ENCODE measurements at places on chromosomes 6 and 20.

DNA sequence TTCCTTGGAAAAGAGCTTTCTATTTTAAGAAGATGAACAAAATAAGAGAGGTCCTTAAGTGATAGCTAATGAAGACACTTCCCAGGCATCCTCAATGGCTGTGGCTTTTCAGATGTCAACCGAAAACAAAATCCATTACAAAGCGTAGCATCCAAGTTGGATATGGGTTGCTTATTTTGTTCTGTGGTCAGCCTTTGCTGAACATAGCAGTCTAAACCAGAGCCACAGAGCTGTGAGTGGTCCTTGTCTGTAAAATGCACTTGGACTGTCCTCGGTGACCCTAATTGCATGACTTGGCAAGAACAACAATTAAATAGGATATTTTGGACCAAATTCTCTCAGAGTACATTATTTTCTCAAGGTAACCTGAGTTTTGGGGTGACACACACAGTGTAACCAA is 10.4 kb upstream of the BFSP1 start:
- DNase-seq: no peak

- DNase-seq: no peak
Measured at GRCh38 chr6:88135578-88136114, 30.5 kb downstream of the CNR1 start.

DNA sequence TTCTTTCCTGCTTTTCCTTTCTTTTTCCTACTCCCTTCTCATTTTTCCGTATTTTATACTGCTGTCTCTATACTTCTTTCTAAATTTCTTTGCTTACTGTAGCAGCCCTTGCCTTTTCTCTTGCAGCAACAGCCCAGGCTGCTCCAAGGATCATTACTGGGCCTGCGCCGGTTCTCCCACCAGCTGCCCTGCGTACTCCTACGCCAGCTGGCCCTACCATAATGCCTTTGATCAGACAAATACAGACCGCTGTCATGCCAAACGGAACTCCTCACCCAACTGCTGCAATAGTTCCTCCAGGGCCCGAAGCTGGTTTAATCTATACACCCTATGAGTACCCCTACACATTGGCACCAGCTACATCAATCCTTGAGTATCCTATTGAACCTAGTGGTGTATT is 148.8 kb downstream of the QKI start:
- no peak for DNase-seq

DNA sequence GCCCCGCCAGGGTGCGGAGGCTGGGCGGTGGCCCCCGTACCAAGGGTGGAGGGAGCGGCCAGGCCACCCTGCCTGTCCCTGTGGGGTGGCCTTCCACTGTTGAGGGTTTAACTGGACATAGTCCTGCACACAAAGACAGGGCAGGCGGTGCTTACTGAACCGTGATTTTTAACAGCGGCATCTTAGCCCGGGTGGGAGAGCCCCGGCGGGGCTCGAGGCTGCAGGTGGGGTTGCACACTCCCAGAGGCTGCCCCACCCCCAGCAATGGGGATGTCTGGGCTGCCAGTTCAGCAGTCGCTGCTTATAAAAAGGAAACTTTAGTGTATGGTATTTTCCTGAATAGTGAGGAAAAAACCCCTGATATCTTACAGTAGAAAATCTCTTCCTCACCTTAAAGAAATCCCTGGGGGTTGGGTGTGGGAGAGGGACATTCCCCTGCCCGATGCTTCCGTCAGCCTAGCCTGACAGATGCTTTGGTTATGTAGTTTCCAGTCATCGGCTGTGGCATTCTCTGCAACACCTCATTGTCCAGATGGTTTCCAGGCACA is 79.4 kb downstream of the IRF4 start:
- no peak for DNase-seq

DNA sequence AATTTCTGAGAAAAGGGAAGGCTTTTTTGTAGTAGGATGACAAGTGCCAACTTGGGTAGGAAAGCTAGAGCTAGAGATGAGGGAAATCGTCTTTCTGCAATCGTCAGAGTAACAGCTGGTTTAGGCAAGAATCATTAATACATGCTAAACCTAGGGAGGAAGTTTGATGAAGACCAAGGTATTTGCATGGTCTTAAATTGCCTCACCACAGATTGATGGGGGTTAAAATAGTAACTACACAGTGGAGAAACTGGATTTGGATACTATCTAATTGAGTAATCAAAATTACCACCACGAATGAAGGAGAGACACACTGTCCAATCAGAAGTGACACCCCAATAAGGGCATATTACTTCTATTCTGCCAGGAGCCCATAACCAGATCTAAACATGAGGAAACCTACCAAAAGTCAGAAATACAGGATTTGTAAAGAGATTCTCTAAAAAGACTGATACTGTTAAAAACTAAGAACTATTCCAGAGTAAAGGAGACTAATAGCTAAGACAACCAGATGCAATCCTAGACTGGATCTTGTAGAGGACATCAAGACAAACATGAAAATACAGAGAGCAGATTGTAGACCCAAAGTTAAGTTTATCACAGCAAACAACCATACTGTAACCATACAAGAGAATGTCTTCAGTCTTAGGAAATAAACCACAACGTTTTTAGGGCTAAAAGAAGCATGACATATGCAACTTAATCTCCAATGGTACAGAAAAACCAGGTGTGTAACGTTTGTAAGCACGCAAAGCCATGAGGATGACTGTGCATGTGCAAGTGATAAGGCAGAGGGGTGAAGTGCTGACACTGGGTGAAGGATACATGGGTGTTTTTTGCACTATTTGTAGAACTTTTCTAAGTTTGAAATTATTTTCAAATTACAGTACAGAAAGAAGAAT is 21.8 kb downstream of the SNX5 start:
- no peak for DNase-seq

DNA sequence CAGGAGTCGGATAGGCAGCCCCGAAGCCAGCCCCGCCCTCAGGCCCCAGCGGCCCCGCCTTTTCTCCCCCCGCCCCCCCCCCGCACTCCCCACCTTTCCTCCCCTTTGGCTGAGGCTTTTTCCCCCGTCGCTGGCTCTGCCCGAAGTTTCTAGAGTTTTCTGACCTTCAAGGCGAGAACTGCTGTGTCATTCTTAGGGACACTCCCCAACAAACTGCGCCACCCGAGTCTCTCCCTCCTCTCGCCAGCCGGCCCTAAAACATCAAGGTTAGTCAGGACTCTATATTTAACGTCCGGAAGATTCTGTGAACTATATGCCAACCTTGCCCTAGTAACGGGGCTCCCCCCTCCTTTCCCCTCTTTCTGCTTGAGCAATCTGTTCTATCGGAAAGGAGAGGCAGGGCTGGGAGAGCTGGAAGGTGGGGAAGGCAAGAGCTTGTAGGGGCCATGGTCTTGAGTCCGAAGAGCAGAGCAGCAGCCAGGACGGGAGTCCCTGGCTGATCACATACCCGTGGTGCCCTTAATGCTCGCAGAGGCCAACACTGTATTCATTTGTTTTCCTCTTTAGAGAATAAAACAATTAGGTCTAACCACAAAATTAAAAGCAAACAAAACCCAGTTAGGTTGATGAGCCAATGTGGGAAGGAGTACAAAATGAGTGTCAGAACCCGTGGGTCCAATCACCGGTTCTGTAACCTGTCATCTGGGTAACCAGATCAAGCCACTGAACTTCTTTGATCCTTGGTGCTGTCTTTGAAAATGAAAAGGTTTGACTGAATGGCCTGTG is 5.3 kb upstream of the HSPA1B start:
- DNase-seq: no peak

- no peak for DNase-seq
Measured at GRCh38 chr6:78505178-78505577, 362.2 kb upstream of the IRAK1BP1 start.

DNA sequence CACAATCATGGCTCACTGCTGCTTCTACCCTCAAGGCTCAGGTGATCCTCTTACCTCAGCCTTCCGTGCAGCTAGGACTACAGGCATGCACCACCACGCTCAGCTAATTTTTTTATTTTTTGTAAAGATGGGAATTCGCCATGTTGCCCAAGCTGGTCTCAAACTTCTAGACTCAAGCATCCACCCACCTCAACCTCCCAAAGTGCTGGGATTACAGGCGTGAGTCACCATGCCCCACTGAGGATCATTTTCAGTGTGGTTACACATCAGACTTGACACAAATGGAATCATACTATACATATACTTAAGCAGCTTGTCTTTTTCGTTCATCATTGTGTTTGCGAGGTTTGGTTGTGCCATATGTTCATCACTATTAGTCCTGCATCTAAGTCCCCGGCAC is 26.6 kb downstream of the ZC3H12D start:
- no peak for DNase-seq

- no peak for DNase-seq
Measured at GRCh38 chr6:151624481-151624880, 130.7 kb downstream of the CCDC170 start.

GRCh38 chr6:90028066-90028778 is 134.0 kb downstream of the GJA10 start:
- DNase-seq: no peak

- no peak for DNase-seq
Measured at GRCh38 chr6:78589436-78589835, 277.9 kb upstream of the IRAK1BP1 start.

GRCh38 chr6:37659561-37659960 is 38.1 kb downstream of the MDGA1 start:
- DNase-seq: no peak

GRCh38 chr6:136501096-136501495 is 49.1 kb downstream of the MAP7 start:
- no peak for DNase-seq

GRCh38 chr6:40485795-40486194 is 101.4 kb downstream of the LRFN2 start:
- no peak for DNase-seq

GRCh38 chr6:39706819-39707335 is 18.3 kb downstream of the KIF6 start:
- no peak for DNase-seq

DNA sequence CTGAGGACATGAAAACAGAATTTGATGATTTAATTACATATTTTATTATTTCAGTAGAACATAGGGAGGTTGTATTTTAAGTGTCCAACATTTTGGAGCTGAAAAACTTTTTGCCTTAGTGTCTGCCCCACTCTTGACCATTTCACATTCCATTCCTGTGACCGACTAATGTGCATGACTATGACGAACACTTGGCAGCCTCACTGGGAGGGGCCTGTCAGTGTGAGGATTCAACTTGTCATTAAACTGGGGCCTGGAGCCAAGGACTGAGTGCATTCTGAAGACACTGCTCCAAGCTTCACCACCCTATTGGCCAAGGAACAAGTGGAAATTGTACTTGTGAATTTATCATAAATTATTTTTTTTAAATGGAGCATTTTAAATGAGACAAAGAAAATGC is 661.3 kb downstream of the BCKDHB start:
- no peak for DNase-seq

DNA sequence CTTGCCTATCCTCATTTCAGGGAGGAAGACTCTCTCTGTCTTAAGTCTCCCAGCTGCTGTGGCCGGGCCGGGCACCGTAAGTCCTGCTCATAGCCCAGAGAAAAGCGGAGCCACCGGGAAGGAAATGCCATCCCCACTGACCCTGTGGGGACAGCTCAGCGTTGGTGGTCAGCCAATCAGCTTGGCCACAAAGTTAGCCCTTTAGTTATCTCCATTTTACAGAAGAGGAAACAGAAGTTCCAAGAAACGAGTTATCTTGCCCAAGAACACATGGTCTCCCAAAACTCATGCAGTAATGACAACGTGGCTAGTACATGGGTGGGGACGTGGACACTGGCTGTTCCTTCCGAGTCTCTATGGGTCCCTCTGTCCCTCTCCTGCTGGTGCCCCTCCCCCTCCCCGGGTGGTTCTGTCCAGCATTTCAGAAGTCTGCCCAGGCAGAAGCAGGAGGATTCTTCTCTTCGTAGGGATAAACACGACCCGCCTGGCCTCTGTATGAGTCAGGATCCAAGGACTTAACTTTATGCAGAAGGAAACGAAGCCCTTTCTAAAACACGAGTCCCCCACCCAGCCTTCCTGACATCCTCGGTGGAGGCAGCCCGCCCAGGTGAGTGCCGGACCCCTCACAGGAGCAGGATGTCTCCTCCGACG is 273.8 kb downstream of the CDH4 start:
- DNase-seq: no peak

GRCh38 chr6:158662954-158663624 is 13.2 kb downstream of the SYTL3 start:
- DNase-seq: no peak

All from activated naive CD4-positive, alpha-beta T cell (primary cell).